ENCODE measurements at places on chromosomes 2 and 18. TPM values are rescaled to one million over a fixed set of nuclear protein-coding genes. Genes with fewer than 3 reads are reported as not detected.

DNA sequence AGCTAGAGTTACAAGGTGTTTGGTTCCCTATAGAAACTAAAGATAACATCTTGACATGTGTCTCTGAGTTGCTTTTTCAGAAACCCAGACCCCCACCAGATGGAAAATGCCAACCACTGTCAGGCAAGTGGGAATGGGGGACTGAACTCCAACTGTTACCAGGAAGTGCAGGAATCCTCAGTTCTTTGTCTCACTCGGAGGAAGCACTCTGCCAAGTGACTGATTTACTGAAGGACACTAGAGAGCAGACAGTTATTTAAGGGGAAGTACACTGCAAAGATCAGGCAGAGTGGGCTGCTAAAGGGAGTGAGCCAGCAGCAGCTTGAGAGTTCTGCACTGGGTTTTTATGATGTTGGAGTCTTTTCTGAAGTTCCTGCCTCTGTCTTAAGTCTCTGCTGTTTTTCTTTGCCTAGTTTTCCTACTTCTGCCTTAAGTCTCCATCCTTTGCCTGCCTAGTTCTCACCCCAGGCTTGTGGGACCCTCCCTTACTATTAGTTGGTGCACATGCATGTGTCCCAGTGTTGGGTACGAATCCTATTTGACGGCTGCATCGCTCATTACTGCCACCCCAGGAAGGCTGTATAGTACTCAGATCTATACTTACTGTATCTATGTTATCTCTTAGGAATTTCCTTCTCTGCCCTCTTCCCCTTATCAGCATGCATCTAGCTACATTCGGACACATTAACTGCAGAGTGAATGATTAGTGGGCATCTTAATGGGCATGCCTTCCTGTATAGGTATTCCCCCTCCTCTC lies 97.1 kb downstream of the TEX51 start:
- no peak for DNase-seq
- no peaks in the 10 kb centered on the region for H3K36me3 ChIP-seq
- no peak overlapping the region for H3K27ac ChIP-seq
- H3K4me3 ChIP-seq: no peak overlapping the region
- no peaks in the 10 kb centered on the region for H3K27me3 ChIP-seq

GRCh38 chr18:80167331-80167730 lies 58.3 kb downstream of the ADNP2 start:
- DNase-seq: no peak
- H3K27me3 ChIP-seq: no peaks in the 10 kb centered on the region
- H3K4me3 ChIP-seq: no peak overlapping the region
- peaks cover 5% of the 10 kb centered on the region for H3K4me1 ChIP-seq
- H3K36me3 ChIP-seq: no peaks in the 10 kb centered on the region

GRCh38 chr2:225425284-225425683 lies 25.8 kb downstream of the NYAP2 start:
- DNase-seq: no peak
- no peak overlapping the region for H3K4me3 ChIP-seq
- H3K27me3 ChIP-seq: no peaks in the 10 kb centered on the region
- no peak overlapping the region for H3K27ac ChIP-seq

Gene SCRN3
- 18.9 TPM for total RNA-seq

DNA sequence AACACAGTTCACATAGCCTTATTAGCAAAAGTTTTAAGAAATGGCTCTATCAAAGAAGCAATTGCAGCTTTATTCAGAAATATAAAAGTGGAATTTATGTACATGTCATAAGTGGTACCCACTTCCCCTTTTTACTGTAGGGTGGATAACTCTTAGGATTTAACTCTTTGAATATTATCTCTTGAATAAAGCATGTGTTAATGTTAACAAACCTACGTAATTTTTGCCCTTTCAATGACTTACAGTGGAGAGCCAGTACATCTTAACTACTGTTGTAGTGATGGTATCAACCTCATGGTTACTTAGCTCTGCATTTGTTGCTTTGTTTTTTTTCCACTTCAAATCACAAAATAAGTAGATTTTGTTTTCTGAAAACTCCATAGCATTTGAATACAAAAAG lies 8.8 kb downstream of the NABP1 start:
- no peak for DNase-seq
- no peaks in the 10 kb centered on the region for H3K36me3 ChIP-seq
- no peak overlapping the region for H3K4me3 ChIP-seq
- H3K27ac ChIP-seq: no peak overlapping the region
- no peaks in the 10 kb centered on the region for H3K4me1 ChIP-seq
- H3K27me3 ChIP-seq: no peaks in the 10 kb centered on the region

DNA sequence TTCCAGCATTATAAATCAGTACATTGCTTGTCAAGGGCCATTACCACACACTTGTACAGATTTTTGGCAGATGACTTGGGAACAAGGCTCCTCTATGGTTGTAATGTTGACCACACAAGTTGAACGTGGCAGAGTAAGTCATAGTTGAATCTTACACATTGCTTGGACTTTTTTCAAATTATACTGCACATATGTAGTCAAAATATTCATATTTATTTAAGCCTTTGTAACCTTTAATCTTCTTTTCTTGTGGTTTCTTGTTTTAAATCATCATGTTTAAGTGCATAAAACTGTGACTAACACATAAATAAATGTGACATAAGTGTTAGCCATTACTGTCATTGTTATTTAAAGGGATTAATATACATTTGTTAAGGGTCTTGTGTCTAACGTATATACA lies 52.1 kb upstream of the EPB41L5 start:
- no peaks in the 10 kb centered on the region for H3K36me3 ChIP-seq
- no peaks in the 10 kb centered on the region for H3K27me3 ChIP-seq
- DNase-seq: no peak
- H3K27ac ChIP-seq: no peak overlapping the region
- H3K4me3 ChIP-seq: no peak overlapping the region

- DNase-seq: no peak
- no peaks in the 10 kb centered on the region for H3K4me1 ChIP-seq
- H3K27me3 ChIP-seq: no peaks in the 10 kb centered on the region
- H3K36me3 ChIP-seq: no peaks in the 10 kb centered on the region
These were observed 29.0 kb upstream of the PLA2R1 start for GRCh38 chr2:160091381-160091780.

DNA sequence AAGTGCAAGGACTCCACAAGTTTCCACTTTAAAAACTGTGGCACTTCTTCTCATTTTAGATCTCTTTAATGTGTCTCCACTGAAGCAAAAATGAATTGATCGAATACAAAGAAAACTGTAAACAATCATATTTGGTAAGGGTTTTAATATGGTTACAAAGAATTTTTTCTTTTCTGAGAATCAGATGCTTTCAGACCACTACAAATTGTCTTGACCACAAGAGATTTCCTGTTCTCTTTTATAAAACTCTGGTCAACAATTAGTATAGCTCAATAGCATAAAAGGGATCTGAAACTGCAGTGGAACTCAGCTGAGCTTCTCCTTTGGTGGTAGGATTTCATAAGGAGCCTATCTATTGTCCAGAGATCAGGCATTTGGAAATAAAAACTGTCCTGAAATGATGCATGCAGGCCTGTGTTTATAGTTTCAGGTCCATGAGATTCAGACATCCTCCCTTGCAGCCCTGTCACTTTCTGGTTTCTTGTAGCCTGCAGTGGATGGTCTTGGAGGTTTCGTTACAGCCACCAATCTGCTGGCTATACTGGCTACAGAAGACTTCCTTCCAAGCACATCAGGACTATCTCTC lies 120.0 kb downstream of the DOCK10 start:
- H3K27ac ChIP-seq: no peak overlapping the region
- no peaks in the 10 kb centered on the region for H3K27me3 ChIP-seq
- no peak overlapping the region for H3K4me3 ChIP-seq
- H3K4me1 ChIP-seq: peaks cover 5% of the 10 kb centered on the region
- no peaks in the 10 kb centered on the region for H3K36me3 ChIP-seq

DNA sequence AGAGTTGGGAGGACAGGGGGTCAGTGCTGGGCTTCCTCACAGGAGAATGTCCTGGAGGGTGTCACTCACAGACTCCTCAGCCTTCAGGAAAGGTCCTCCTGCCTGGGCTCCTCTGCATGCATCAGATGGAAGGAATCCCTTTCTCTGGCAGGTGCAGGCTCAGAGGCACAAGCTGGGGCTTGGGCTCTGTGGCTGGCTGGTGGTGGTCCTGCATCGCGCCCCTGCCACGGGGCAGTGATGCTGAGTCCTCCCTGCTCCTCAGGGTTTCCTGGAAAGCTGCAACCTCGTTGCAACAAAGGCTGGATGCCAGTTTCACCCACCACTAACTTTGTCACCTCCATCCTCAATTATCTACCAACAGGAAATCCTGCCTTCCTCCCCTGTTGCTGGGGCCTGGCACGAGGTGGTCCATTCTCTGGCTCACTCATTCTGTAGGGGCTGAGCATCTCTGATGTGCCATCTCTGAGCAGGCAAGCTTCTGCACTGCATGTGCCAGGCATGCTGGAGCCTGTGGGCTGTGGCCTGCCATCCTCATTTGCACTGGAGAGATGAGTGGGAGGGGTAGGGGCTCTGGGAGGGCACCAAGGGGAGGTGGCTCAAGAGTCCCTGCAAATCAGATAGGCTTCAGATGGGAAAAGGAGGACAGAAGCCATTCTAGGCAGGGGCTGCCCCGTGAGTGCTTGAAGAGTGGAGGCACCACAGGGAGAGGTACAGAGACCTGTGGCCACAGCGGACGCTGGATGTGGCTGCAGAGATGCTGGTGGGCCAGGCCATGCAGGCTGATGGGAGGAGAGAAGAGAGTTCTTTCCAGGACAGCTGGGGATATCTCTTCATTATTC lies 272.6 kb upstream of the HS6ST1 start:
- no peak for DNase-seq
- no peak overlapping the region for H3K4me3 ChIP-seq
- no peaks in the 10 kb centered on the region for H3K36me3 ChIP-seq
- H3K4me1 ChIP-seq: no peaks in the 10 kb centered on the region

Gene TTC31
- total RNA-seq: 15.7 TPM

DNA sequence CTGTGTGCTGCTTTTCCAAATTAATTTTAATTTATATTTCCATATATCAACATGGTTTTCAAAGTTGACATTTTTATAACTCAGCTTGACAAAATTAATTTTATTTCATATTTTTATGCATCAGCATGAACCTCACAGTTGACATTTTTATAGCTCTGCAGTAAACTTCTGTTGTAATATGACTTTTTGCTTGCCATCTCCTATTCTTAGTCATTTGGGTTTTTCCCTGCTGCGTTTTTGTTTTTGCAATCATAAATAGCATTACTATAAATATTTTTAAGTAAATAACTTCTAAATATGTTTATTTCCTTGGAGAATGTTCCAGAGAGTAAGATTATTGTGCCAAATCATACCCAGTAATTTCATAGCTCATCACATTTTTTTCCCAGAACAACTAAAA lies 21.0 kb upstream of the L3MBTL4 start:
- H3K4me3 ChIP-seq: no peak overlapping the region
- H3K27ac ChIP-seq: no peak overlapping the region
- DNase-seq: no peak
- H3K4me1 ChIP-seq: peaks cover 7% of the 10 kb centered on the region
- H3K36me3 ChIP-seq: no peaks in the 10 kb centered on the region

- no peaks in the 10 kb centered on the region for H3K4me1 ChIP-seq
- no peak for DNase-seq
- H3K27me3 ChIP-seq: no peaks in the 10 kb centered on the region
- H3K4me3 ChIP-seq: no peak overlapping the region
- no peak overlapping the region for H3K27ac ChIP-seq
These were observed 202.8 kb upstream of the COPS8 start for GRCh38 chr2:236882930-236883329.

Gene CHRNG
- not detected for total RNA-seq

DNA sequence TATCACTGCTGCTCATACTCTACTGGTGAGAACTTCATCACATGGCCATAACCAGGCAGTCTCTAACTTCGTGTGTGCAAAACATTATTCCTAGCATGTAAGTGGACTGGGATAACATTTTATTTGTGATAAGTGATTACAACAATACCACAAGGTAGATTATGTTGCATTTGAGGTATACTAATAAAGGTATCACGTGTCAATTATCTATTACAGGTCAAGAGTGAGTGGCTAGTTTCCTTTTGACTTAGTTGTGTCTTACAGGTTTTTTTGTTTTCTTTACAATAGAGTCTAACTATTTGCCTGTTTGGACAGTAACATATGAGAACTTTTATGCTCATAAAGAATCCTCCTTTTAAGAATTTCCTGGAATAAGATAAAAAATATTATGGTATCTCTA lies 67.2 kb upstream of the DSC1 start:
- H3K36me3 ChIP-seq: no peaks in the 10 kb centered on the region
- H3K4me1 ChIP-seq: no peaks in the 10 kb centered on the region
- H3K4me3 ChIP-seq: no peak overlapping the region
- no peak overlapping the region for H3K27ac ChIP-seq
- no peaks in the 10 kb centered on the region for H3K27me3 ChIP-seq

DNA sequence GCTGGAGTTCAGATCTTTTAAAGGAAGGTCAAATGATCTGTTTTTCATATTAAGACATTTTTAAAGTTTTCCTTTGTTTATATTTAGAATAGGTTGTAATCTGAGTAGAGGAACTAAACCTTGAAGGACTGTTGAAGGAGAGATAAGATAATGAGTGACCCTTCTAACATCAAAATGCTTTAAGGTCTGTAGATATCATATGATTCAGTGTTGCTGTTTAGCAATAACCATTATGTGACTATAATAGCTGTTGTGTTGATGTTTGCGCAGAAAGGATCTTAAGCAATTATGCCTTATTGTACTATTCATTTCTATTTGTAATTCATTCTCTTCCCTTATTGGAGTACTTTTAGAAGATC lies 60.0 kb downstream of the SLC16A14 start:
- no peak overlapping the region for H3K4me3 ChIP-seq
- H3K27ac ChIP-seq: no peak overlapping the region
- no peaks in the 10 kb centered on the region for H3K27me3 ChIP-seq
- peaks cover 10% of the 10 kb centered on the region for H3K4me1 ChIP-seq
- DNase-seq: no peak

GRCh38 chr18:39434223-39434920 lies 1868.8 kb upstream of the CELF4 start:
- H3K4me3 ChIP-seq: no peak overlapping the region
- no peak for DNase-seq
- H3K4me1 ChIP-seq: no peaks in the 10 kb centered on the region
- H3K27ac ChIP-seq: no peak overlapping the region
- no peaks in the 10 kb centered on the region for H3K27me3 ChIP-seq
- H3K36me3 ChIP-seq: no peaks in the 10 kb centered on the region

DNA sequence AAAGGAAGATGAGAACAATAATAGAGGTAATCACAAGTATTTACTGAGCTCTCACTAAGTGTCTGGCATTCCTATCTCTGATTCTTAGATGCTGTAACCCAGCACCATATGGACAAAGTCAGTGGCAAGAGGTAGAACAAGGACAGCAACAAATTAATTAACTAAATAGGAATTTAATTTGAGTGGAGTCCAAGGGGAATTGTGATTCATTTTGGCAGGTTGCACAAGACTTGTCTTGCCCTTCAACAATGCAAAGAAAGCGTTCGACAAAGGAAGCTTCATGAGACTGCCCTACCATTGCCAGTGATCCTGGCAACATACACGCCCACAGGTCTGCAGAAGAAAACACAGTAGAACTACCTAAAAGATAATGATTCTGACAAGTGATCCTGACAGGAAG lies 221.6 kb downstream of the RBM43 start:
- H3K4me3 ChIP-seq: no peak overlapping the region
- H3K27me3 ChIP-seq: no peaks in the 10 kb centered on the region
- DNase-seq: no peak
- no peaks in the 10 kb centered on the region for H3K36me3 ChIP-seq
- no peak overlapping the region for H3K27ac ChIP-seq

Gene STARD6
- total RNA-seq: not detected

All from ovary (tissue), 10 donors.